ENCODE measurements at places on chromosomes 5 and 9.

- no peak for DNase-seq
These were observed 12.1 kb upstream of the IQGAP2 start for GRCh38 chr5:76391014-76391413.

GRCh38 chr5:138460032-138460693 is 5.1 kb upstream of the EGR1 start:
- no peak for DNase-seq

- no peak for DNase-seq
These were observed 166.9 kb upstream of the MPDZ start for GRCh38 chr9:13446286-13446937.

DNA sequence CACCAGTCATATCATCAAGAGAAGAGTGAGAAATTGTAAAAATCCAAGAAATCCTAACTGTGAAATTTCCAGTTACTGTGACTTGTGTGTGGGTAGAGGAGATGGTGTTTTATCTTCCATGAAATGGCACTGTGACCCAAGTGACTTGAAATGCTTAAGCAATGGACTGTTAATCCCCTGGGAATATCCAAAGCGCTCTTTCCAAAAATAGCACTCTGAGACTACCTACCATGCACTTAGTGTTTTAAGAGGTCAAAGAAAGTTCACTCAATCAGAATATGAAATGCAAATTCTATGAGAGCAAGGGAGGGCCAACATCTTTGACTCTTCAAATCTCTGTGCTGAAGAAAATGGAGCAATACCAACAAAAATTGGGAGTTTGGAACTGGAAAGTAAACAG is 244.0 kb downstream of the GABRB2 start:
- no peak for DNase-seq

DNA sequence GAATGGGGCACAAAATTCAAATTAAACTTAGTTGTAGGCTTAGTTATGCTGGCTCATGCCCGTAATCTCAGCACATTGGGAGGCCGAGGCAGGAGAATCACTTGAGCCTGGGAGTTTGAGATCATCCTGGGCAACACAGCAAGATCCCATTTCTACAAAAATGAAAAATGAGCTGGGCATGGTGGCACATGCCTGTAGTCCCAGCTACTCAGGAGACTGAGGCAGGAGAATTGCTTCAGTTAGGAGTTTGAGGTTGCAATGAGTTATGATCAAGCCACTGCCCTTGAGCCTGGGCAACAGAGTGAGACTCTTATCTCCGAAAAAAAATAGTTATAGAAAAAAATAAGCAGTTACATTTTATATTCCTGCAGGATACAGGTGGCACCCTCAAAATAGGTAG is 20.7 kb upstream of the GFPT2 start:
- no peak for DNase-seq

Measured in HFF-Myc (cell line).